ENCODE measurements at places on chromosomes 6 and 20.
A peak's percentile ranks its signal among the peaks of the same experiment; 100 is the strongest.

DNA sequence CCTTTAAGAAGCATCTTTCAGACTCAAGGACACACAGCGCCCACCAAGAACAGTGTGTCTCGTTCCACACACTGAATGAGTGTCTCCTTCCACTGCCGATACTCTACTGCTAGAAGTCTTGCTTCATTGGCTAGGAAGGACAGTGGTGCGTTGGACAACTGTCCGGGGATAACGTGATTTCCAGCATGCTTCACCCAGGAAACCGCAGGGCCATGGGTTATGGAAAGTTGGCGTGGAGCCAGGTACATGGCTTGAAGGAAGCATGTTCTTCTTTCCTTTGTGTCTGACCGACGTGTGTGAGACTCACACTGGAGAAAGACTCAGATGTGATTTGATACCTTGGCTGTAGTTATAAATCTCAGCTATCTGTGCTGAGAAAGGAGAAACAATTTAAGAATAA, 73.2 kb downstream of the SMOC2 start:
- DNase-seq, result no peak

DNA sequence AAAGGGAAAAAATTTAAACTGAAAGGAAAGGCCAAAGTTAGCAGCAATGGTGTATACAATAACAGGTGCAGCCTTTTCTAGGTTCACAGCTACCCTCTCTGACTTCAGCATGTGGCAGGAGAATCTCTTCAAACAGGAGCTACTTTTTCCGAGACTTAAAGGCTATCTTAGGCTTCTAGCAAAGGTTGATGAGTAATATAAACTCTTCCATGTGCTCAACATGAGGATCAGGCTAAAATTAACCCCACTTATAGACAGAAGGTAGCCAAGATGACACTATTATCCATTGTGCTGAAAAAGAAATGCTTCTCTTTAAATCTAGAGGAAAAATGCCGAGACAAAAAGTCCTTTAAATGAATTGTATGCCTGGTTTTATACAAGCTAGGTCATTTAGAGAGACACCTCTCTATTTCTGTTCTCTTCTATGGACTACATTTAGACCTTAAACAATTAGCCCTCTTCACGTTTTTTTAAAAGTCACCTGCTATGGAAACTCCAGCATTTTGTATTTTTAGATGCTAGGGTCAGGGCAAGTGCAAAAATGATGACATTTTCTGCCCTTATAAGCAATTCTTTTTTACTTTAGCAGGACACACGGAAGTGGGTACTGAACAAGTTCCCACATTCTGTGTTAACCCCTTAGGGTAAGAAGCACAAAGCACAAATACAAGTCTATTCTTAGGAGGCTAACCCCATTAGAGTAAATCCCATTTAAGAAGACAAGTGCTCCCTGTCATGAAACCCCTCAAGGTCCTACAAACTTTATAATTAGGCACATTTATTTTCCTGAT, 216.8 kb upstream of the CITED2 start:
- DNase-seq, result no peak

GRCh38 chr6:35056952-35057351, 84.2 kb downstream of the TCP11 start:
- no peak for DNase-seq

GRCh38 chr20:48457193-48458002, 370.4 kb downstream of the PREX1 start:
- DNase-seq, result no peak

- no peak for DNase-seq
Observed at GRCh38 chr20:33311996-33312395, 29.0 kb downstream of the BPIFB1 start.

GRCh38 chr6:43983191-43983590, 144.1 kb downstream of the MRPL14 start:
- DNase-seq, result no peak

DNA sequence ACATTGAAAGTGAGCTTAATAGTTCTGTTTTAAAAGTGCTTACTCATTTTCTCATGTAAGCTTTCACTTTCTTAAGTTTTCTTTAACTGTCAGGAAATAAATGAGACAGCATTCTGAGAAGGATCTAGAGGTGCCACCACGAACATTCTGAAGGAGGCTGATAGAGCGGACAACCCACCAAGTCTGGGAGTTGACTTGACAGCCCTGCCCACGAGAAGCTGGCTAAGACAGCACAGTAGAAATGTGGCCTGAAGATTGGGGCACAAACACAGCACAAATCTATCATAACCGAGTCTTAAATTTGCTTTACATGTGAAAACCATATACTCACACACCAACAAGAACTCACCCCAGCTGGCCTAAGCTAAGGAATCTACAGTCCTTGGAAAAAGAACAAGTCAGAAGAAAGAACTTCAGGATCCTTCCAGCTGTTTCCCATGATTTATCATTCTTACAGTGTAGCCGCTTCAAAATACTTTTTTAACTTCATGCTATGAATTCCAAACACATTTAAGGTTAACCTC, 144.2 kb upstream of the TNFAIP3 start:
- DNase-seq, result no peak

GRCh38 chr20:3106658-3107463, 22.3 kb upstream of the AVP start:
- DNase-seq, result peak; percentile 81

GRCh38 chr6:20661721-20662120, 127.5 kb downstream of the CDKAL1 start:
- DNase-seq, result no peak

GRCh38 chr6:42674780-42675179, 47.6 kb downstream of the PRPH2 start:
- DNase-seq, result no peak

All from ELF-1 (cell line).